ENCODE measurements at places on chromosomes 2 and 18.

DNA sequence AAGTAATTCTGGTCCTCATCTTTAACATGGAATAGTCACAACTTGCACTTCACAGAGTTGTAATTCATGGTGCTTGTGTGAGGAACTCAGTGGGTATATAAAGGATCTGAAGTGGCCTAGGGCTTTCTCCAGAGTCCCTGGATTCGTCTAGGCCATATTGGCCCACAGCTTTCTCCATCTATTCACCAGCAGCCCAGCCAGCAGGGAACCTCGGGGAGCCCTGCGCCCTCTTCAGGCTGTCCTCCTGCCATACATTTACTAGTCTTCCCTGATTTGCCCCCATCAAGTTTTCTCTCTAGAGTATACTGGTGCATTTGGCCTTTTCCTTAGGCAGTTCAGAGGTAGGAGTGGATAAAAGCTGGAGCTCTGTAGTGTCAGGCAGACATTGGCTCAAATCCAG, 278.3 kb downstream of the MYCN start:
- DNase-seq = no peak

DNA sequence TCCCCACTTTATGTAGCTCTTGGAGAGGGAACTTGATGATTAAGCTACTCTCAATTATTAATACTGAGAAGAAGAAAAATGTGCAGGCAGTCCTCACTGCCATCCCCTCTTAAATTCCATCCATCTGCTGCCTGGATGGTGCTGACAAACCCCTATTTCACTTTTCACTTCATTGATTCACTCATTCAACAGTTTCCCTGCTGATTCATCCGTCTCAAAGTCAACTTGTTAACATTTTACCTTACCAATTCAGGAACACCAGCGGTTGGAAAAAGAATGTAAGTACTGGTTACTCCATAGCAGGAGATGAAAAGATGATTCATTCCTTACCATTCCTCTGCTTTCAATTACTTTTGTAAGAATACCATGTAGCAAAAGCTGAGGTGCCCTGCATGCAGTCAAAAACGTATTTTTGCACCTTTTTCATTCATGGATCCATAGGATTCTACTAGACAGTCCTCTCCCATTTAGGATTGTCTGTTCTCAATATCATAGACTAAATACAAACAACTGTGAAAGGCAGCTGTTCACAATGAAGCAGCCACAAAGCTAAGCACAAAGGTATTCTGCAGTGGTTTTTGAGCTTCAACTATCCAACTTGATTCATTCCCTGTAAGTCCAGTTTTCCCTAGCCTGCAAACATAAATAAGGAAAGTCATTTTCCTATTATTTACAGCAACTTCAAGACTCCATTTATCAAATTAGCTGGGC, 262.0 kb downstream of the MREG start:
- no peak for DNase-seq

DNA sequence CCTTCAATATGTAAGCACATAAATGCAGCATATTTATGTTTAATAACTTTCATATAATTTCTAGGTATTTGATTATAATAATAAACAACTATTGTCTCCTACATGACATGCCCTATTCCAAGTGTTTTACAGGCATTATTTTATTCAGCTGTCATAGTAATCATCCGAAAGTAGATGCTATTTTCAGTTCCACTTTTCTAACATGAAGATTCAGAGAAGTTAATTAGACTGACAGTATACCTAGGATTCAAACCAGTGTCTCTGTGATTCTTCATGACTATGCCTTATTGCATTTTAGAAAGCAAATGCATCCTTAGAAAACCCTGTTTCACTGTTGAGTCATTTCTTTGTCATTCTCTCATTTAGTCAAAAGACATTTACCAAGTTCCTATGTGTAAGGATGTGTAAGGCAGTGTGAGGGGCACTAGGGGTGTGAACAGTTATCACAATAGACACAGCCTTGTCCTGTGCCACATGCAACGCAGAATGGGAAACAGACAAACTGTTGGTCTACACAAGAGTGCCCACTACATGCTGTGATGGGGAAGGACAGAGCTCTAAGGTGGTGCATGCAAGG, 79.8 kb downstream of the DTNA start:
- no peak for DNase-seq

DNA sequence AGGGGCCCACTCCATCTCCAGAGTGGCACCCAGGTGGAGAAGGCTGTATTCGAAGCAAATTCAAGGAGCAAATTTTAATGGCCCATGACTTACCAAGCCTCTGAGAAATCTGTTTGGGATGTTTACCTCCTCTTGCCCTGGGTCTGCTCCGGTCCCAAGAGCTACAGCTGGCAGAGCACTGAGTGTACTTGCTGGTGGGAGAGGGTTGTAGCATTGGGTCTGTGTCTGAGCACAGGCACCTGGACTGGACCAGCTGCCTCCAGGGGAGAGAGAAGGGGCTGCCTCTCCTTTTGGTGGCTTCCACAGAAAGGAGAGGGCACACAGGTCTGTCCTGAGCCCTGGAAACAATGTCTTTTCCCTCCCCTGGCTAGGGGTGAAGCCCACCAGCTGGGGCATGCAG, 9.8 kb downstream of the EN1 start:
- no peak for DNase-seq

- DNase-seq = peak; percentile 21
Observed at GRCh38 chr2:128986867-128987268, 668.2 kb upstream of the HS6ST1 start.

- DNase-seq = no peak
Observed at GRCh38 chr2:20504174-20504573, 57.3 kb downstream of the RHOB start.

DNA sequence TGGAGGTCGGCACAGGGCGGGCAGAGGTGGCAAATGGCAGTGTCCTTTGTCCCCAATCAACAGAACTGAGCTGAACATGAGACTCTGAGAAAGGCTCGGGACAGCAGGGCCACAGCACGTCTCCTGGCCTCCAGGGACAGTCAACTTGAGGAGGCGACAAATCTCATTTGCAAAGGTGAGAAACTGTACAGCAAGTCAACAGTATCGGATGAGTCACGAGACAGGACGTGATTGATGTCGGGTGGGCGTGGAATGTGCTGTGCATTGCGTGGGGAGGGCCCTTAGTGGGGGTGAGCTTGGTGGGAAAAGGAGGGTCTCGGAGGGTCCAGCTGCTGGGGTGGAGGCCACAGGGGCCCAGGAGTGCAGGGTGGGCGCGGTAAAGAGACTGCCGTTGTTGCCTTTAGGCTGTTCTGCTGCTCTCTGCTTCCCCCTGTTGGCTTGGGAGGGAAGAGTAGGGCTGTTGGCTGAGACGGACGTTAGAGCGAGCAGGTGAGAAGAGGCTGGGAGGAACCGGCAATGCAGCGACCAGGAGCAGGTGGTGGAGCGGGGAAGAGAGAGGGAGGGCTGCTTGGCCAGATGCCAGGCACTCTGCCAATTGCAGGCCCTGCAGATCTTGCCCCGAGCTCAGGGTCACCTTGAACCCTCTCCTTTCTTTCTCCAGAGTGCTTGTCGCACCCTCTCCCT, 164.3 kb downstream of the BCL2 start:
- DNase-seq = peak; percentile 98

- no peak for DNase-seq
Observed at GRCh38 chr2:101515477-101515876, 40.6 kb upstream of the RFX8 start.

DNA sequence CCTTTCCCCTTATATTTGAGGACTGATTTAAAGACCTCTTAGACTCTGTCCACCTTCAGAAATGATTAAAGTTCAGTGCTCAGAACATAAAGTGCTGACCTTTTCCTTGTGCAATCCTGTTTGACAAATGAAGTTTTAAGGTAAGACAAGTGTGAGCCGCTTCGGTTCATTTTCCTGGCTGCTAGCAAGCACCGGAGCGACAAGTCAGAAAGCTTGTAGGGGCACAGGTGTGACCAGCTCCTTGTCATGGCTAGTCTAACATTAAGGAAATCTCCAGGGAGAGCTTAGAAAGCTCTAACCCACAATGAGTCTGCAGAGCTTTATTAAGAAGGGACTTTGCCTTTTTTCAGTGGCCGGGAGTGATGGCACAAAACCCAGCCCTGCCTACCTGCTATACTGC, 2.3 kb upstream of the NCKAP5 start:
- DNase-seq = no peak

- DNase-seq = no peak
Observed at GRCh38 chr2:108571286-108571685, 37.0 kb downstream of the LIMS1 start.

DNA sequence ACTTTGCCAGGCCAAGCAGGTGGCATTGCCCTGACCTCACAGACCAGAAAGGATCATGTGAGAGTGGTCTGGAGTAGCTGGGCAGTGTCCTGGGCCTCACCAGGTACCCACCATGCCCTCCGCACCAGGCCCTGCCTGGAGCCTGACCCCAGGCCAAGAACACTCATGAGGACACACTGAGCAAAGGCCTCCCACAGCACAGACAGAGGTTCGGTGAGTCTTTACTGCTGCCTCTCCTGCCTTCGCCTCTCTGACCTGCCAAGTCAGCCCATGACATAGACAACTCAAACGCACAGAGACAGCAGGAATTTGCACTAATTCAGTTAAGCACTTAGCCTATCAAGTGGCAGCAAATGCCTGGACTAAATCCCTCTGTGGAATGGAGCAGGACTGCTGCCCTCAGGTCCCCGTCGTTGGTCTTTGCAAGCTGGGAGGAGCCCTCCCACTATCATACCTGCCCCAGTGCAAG, 62.5 kb downstream of the RHOB start:
- DNase-seq = no peak

DNA sequence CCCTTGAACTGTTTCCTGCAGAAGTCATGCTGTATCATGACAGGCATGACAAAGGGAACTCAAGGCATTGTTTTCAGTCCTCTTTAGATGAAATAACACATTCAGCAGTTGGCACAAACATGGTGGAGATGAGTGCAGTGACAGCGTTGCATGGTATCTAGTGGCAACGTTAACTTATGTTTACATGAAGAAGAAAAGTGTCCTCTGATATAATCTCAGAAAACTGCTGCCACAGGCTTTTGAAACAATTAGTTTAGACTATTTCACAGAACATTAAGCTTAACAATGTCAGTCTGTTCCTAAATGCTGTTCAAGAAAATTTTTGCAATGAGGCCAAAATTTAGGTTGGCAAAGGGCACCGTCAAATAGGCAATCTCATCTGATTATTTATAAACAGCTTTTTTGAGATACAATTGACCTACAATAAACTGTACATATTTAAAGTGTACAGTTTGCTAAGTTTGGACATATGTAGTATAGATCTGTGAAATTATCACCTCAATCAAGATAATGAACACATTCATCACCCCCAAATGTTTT, 64.7 kb downstream of the LYPD6B start:
- DNase-seq = no peak

DNA sequence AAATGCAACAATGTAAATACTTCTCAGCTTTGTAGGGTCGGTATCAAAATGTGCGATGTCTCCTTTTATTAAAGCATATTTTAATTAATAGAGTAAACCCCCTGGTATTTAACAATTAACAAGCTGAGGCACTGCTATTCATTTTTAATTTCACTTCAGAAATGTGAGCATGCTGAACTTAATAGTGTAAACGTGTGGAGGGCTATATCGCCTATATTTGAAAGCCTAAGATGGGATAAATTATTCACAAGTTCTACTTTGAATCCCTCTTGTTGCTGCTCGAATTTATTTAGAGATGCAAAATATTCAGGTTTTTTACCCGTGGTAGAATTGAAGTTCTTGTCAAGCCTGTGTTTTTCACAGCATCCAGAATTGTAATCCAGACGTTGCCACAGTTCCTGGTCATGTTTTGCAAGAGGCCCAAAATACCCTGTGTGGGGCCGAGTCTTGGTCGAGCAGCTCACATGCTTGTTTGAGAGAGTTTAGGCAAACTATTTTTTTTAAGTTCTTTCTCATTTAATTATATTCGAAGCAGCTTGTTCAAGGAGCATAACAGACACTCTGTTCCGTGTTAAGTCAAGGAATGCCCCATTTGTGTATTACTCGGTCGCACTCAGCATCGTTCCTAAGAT, 2.5 kb downstream of the SALL3 start:
- no peak for DNase-seq

DNA sequence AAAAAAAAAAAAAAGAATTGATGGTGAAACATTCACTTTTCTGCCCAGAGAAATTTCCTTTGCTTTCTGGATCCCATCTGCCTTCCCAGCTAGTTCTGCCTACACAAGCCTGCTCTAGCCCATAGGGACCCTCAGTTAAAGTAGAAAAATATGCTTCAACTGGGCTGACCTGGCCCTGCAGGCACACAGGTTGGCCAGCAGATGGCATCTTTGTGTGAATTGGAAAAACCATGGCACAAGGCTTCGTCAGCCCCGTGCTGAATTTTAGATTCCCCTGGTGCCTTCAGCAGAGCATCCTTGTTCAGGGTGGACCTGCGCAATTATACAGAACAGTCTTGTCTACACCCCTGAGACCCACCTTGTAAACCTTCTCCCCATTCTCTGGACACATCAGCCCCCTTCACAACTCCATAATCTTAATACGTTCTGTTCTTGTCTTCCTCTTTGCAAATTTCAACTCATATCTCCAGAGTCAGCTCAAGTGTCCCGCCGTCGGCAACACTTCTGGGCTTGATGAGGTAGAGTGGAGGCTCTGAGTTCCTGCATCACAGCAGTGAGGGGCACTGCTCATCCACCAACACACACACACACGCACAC, 114.5 kb downstream of the INSIG2 start:
- DNase-seq = peak; percentile 49

DNA sequence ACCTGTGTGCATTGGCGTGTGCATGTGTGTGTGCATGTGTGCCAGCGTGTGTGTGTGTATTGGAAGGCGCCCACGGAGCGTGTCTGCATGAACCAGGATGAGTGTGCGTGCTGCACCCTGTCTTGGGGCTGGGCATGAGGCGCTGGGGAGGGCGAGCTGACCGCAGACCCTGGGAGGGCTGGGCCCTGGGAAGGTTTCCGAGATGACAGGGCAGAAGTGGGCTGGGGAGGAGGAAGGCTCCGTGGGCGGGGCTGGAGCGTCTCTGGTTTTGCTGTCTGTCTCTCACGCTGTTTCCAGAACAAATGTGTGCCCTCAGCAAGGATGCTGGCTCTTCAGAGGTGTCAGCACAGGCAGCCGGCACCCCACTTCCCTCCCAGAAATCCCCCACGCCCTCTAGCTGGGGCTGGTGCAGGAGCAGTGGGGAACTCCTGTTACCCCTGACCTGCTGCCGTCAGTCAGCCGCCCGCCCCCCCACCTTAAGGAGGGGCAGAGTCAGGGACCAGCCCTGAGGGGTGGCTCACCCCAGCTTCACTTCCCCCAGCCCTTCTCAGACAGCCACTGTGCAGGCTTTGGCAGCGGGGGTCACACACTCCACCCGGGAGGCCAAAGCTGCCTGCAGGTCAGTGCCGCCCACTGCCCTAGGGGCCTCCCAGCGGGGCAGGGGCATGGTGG, at the start of gene GPR35:
Gene GPR35 (plus strand): TSS at position 531 of the 672 bp plus-strand sequence. CDS start 4,473 bp downstream, outside the sequence.
- DNase-seq = no peak

GRCh38 chr2:241870611-241871537, 1.3 kb downstream of the RTP5 start:
- DNase-seq = peak; percentile 50

- no peak for DNase-seq
Observed at GRCh38 chr18:811892-812375, at the start of gene YES1. TSS of gene YES1 (minus strand) at chr18:812242. CDS start at chr18:756827, 55,415 bp downstream.

Measured in NCI-H1105 treated with DMSO at 0.1 percent for 48 hours (cell line).